Brain microvascular endothelial cell (primary cell): ENCODE measurements at places on chromosomes 6 and 20.
A peak's percentile ranks its signal among the peaks of the same experiment; 100 is the strongest.

DNA sequence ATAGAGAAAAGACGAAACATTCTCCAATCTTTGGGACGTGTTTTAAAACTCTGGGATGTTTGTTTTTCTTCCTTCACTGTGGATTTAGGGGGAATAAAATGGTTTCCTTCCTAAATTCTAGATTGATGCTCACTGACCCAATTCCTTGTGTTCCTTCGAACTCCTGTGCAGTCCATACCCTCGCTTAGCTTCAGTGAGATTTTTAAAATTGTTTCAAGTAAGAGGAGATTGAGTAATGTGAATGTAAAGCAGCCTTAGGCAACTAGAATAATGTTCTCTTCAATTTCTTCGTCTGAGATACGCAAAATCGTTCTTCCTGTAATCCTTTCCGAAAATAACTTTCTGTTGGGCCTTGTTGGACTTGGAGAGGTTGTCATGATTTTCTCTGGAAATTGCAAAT is 2.6 kb upstream of the VGLL2 start:
- no peak for DNase-seq

DNA sequence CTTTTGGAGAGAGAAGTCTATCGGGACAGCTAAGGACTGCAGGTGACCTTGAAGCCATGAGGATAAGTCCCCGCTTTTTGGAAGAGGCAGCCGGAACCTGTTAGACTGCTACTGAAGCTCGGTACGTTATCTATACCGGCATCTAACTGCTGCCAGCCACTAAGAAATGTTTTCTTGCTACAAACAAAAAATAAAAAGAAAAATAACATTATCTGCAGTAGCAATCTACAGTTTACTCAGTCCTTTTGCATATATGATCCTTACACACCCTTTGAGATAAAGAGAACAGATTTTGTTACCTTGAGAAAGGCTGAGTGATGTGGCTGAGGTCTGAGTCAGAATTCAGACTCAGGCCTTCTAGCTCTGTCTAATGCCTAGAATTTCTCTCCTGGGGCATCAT is 314.6 kb downstream of the CDH26 start:
- DNase-seq = no peak

GRCh38 chr6:3509336-3509735 is 52.5 kb upstream of the SLC22A23 start:
- peak; percentile 39 for DNase-seq

DNA sequence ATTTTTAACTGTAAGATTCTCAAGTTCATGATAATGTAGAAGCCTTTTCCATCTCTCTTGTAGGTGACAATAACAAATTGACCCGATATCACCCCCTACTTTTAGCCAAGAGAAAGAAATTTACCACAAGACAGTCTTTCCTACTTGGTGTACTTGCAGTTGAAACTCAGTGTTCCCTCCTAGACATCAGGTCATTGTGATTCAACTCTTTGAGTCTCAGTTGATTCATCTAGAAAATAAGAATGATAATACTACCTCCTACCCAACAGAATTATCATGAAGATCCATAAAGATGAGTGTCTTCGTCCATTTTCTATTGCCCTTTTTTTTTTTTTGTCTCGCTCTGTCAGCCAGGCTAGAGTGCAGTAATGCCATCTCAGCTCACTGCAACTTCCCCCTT is 51.3 kb upstream of the TRERF1 start:
- DNase-seq = no peak

GRCh38 chr6:25697537-25698340 is 45.7 kb downstream of the SCGN start:
- DNase-seq = no peak

DNA sequence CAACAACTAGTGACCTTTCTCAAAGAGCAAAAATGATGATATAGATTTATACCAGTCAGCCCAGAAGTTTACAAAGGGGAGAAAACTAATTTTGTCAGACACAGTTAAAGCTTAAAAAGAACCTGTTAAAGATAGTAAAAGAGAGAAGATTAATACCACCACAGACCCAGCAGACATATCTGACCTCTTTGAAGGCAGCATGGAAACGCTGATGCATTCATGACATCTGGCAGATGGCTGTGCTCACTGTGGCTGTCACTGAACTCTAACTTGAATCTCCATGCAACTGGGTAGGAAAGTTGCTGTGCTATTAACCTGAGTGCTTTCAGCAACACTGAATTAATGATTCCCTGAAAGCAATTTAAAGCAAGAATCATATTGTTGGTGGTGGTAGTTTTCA is 159.8 kb upstream of the PRDM1 start:
- no peak for DNase-seq

DNA sequence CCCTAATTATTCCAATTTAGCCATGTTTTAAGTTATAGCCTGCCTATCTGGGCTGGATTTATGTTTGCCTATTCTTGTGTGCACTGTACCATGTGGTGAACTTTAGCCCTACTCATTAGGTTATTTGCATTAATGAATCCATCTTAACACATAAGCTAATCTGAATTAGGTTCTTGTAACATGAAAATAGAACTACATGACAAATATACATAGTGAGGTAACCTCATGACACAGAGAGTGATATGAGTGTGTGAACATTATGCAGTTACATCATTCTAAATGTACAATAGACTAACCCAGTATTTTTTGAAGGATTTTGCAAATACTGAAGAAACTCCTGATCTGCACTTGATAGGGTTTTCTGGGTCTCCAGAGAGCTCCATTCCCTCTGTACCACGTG is 733.7 kb upstream of the CITED2 start:
- DNase-seq = no peak

DNA sequence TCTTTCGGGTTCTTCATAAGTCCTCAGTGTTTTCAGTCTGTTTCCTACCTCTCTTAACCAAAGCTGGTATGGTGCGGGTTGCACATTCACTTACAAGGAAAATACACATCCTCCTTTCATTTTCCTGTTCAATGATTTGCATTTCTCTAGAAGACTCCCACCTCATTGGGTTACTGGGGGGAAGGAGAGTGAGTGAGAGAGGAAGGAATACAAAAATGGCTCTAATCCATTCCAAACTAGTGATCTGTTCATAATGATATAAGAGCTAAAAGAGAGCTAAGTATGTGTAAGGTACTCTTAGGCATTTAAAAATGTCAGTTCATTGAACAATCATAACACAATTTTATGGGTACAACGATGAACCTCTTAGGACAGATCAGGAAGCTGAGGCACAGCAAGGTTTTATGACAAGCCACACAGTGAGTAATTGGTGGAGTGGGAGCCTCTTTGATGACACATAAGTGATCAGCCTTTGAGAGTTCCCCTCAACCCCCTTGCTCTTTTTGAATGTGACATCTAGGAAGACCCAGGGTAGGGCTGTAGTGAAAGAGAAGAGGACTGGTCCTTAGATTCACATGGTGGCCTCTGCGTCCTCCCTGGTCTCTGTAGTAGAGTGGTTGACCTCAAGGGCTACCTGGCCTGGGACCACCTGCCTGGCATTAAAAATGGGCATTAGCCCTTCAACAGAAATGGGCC is 328.4 kb upstream of the SOX4 start:
- DNase-seq = no peak

GRCh38 chr20:20463933-20464374 is 96.0 kb downstream of the INSM1 start:
- DNase-seq = no peak

DNA sequence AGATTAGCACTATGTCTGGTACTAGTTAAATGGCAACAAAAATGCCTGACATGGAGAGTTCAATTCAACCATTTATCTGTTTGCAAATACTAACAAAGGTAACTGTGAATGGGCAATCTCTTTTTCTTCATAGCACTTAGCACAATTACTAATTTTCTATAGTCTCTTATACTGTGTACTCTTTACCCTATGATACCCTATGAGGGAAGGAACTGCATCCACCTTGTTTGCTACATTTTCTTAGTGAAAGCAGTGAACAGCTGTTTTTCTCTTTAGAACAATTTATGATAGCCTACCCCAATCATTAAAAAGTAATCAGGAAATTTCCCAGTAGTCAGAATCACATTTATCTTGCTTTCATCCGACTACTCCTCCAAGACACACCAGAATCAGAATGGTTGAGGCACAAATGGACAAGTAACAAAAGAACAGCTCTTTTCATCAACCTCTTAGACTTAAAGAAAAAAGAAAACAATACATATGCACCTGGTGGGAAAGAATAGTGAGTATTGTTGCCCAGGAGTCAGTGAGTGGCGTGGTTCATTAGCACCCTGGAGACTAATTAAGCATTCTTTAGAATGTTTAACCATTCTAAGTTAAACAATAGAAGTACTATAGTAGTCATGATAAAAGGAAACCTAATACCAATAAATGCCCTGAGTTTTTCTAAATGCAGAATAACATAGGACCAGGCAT is 16.7 kb downstream of the ZNF292 start:
- DNase-seq = no peak

DNA sequence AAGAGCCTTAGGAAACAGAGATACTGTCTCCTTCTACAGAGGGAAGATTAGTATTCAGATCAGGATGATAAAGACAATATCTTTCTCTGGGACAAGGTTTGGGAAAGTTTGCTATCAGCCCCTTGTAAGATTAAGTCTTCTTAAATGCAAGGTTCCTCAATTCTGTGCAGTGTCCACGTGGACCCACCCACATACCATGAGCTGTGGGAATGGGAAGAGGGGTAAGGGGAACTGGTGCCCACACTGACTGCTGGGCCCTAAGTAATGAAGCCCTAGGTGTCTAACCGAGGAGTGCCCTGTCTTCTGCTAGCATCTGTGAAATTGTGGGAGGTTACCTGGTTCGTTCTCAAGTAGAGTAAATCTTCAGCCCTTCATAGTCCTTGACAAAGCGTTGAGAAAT is 5.8 kb upstream of the SSTR4 start:
- DNase-seq = no peak

DNA sequence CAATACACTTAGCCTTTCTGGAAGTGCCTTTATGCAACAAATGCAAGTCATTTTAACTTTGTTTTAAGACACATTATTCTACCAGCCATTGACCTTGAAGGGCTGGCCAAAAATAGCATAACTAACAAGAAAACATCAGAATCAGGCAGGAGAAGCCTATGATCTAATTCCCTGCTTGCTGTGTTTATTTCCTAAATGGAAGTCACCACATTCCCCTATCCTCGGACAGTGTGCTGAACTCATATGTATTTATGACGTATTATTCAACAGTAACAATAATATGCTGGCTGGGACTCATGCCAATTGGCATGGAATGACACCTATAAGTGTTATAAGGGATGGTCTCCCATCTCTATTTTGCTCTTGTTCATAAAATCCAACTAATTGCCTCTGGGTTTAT is 140.7 kb downstream of the MAP3K7 start:
- DNase-seq = no peak

- peak; percentile 42 for DNase-seq
Measured at GRCh38 chr20:16350465-16350864, 222.8 kb downstream of the KIF16B start.
